Sigmoid colon (tissue), 7 donors: ENCODE measurements at places on chromosomes 6 and 20.

GRCh38 chr6:101454106-101454676 is 60.7 kb downstream of the GRIK2 start:
- DNase-seq = no peak

- DNase-seq = no peak
Measured at GRCh38 chr6:51569594-51569993, 517.8 kb downstream of the PKHD1 start.

DNA sequence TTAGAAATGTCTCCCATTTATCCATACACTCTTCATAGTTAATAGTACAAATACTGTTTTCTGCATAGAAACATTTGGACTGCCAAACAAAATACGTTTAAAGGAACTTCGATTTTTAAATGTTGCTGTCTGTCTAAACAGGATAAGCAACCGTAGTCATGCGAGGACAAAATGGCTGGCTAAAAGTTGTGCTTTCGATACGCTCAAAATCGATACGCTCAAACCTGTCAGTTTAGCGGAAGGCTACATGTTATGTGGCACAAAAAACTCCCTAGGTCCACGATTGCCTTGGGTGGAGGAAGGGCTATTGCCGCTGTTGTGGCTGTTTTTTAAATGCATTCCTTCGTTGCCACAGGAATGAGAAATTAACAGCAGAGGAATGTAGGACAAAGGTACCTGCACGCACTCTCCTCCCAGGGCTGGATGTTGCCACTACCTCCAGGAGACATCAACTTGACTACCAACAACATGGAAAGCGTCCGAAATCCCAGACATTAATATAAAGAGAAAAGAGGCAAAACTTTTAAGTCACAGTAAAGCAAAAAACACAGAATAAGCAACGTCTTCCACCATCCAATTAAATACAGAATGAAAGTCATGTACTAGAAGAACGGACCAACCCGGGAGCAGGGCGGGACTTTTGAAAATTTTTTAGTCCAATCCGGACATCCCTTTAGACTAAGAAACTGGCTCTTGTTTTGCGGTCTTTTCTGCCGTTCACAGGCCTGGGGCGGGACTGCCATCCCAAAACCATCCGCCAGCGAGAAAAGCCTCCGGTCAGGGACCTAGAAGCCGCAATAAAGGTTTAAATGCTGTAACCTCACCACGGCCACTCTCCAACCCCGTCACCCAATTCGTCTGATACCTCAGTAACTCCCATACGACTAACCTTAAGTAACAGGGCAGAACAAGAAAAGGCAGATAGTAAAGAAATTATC is 32.2 kb upstream of the HFE start:
- peak; percentile 97 for DNase-seq

DNA sequence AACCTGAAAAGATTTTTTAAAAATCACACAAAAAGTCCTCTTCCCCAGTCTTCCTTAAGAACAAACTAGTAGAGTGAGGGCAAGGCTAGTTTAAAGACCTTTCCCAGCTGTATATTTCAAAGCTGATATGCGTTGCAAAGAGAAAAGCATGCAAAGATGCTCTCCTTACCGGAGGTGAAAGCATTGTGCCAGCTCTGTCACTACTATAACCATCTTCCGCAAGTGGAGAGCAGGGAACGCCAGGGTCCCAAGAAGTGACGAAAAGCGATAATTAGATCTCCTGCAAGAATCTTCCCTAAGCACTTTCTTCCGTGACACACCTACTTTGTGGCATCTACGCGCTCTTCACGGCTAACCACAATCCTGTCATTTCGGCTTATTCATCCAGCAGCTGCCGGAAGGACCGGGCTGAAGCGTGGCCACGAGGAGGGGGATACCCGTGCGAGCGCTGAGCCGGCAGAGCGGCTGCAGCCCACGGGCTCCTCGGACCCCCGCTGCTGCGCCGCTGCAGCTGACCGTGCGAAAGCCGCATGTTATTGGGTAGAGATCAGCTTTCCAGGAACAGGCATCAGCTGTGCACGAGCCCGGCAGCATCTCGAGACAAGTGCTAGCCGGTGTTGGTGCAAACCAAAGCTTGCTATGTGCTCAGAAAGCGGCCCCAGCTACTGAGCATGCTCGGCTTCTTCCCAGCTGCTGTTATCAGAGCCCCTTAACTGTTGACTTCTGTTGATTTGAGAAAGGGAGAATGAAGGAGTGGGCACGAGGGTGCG is 57.2 kb upstream of the ARHGAP18 start:
- DNase-seq = peak; percentile 59
